ENCODE measurements at places on chromosomes 4 and X.

- DNase-seq = no peak
Measured at GRCh38 chr4:8882239-8882638, 10.6 kb upstream of the HMX1 start.

DNA sequence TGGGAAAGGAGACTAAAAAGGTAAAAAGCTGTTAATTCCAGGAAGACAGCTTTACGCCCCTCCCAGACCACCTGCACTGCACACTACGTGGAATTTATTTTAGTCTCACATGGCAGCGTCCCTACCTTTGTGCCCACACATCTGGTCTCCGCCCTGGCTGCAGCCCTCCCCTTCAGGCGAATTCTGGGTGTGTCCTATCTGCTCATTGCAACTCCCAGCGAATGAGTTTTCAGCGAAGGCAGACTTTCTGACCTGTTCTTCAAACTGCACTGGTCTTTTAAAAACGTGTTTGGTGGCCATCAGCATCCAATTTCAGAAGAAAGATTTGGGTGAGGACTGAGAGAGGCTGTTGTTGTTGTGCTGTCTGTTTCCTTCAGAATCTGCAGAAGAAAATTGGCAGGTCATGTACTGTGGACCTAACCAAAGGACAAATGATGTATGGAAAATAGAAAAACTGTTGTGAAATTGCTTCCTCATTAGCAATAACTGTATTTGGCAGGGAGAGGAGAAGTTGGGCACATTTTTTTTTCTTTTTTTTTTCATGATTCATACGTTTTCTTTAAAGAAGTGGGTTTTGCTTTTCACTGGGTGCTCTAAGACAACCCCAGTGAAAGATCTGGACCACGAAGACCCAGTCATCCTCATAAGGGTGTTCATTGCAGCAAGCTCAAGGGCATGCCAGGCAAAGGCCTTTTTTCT, 4.2 kb downstream of the TLR8 start:
- DNase-seq = no peak

DNA sequence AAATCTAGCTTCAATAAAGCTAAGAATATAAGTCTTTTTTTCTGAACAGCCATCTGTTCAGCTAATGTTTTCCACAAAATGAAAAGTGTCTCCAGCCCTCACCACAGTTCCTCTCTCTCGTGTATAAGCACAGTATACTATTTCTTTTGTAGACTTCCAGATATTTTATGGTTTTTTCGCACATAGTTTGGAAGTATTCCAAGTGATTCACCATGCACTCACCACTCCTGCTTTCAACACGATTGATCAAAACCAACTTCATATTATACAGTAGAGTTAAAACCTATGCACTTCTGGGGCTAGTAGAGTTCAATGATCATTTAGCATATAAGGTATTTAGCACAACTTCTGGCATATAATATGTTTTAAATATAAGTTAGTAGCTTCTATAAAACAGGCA, 105.8 kb upstream of the DCAF12L1 start:
- DNase-seq = peak; percentile 16

DNA sequence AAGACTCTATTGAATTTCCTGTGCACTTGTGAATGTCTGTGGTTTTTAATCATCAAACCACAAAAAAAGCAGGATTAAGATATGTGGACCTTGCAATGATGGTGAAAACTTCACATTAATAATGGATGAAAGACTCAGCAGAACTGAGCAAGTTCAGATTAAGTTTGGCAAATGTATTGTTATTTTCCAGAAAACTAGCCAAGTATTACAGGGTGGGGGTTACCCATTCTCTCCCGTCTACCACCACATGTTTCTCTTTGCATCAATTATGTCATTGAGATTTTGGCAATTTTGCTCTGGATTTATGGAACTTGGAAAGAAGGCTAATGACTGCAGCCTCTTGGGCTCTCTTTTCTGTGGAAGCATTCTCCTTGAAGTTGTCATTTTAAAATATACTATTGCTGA, 577.1 kb downstream of the ANKRD50 start:
- DNase-seq = no peak

GRCh38 chrX:120774606-120775005, 101.1 kb downstream of the CT47B1 start:
- DNase-seq = no peak

DNA sequence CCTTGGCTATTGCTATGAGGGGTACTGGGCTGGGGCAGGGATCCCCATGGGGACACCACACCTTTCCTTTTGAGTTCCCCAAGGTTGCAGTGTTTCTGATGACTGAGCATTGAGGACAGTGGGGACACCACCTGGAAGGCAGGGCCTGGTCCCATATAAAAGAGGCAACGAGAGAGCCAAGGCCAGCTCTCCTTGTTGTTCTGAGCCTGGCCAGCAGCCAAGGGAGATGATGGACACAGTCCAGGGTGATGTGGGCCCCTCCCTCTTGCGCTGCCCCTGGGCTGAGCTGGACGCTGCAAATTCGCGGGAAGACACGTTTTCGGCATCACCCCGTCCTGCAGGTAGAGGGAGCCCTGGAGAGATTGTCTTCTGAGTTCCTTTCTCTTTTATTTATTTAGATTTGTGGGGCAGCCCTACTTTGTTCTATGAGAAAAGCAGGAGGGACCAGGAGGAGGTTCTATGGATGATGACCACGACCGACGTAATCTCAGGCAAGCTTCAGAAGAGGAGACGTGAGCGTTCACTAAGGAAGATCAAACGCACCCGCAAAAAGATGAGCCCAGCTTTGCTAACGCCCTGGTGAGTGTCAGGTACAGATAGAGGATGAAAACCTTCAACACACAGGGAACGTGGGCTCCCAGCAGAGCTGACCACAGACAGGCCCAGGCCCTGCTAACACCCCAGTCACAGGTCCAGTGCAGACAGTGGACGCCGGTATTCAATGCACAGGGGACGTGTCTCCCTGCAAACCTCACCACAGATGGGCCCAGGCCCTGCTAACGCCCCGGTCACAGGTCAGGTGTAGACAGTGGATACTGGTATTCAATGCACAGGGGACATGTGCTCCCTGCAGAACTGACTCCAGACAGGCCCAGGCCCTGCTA, 97.4 kb downstream of the SHOX start:
- no peak for DNase-seq

DNA sequence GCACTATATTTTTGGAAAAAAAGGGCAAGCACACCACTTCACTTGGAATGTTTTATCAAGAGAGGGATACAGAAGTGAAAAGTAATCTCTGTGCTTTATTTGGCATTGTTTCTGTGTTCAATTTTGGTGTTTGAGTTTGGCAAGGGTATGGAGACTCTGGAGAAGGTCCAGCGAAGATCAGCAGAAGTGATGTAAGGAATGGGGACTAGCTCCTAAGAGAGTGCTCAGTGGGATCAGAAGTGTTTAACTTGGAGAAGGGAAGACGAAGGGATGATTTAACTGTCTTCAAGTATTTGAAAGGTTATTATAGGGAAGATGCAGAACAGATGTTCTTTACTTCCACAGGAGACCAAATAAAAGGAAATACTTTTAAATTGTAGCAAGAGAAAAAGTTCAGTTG, 74.3 kb downstream of the CFAP299 start:
- DNase-seq = no peak

DNA sequence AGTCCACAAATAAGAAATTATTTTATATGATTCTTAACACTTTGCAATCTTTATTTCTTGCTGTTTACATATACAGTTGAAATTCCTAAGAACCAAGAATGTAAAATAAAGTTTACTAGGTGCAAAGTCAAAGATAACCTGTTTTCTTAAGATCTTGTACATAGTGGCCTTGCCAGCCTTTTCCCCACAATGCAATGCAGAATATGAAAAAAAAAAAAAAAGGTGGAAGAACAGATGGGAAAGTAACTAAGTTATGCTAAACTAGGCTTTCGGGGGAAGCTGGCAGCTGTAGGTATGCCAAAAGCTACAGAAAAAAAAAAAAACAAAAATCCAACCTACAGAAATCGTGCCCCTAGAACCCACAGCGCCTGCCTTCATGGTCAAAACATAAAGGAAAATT, 1588.4 kb downstream of the STIM2 start:
- no peak for DNase-seq

DNA sequence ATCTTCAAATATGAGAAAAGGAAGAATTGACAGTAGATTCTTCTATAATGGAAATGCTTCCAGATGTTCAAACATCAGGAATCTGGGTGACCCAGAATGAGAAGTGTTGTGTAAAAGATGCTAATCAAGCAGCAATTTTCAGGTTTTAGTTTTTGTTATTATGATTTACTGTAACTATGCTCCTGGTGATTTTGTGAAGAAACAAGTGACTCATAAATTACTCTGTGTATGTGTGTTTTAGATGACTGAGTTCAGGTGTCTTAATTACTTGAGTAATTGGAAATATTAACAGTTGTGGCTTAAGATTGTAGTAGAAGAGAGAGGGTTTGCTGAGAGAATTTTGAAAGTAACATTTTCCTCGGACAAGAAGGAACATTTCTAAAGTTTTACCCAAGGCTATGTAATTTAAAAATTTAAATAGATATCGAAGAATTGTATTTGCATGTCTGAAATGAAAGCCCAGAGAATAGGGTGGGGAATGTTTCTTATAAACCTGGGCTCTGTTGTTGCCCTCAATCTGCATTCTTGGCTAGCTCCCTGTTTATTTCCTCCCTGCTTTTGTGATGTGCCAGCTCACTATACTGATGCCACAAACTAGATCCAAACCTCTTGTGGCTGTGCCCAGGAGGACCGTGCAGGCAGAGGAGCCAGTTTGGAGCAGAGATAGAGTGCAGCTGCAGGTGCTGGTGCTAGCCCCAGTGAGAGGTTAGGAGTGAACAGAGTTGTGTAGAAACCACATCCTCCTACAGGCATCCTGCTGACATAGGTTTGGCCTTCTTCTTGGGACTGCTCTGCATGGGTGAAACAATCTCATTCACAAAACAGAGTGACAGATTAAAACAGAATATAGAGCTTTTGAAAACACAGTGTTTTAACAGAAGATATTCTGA, 25.4 kb upstream of the TNIP3 start:
- DNase-seq = no peak

DNA sequence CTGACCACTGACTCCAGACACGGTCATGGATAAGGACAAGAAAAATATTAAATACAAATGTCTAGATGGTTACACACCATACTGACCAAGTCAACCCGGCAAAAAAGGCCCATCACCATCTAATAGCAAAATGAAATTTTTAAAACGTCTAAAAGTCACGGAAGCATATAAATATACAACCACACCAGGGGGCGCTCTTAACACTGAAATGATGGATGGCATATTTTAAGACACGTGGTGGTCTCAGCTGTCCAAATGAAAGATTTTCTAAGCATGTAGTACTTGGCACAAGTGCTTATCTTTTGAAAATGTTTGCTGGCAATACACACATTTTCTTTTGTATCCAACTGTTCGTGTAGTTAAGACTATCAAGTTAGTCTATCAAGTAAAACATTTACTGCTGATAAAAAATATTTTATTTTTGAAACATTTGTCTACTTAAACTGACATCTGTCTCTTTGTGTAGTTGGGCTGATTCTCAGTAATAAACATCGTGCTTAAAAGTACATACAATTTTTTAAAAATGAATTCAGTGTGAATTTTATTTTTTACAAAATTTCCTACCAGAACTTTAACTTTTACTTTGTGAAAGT, 64.6 kb downstream of the COX7B2 start:
- DNase-seq = peak; percentile 11

GRCh38 chrX:56069299-56069931, 162.7 kb upstream of the KLF8 start:
- no peak for DNase-seq

- no peak for DNase-seq
Measured at GRCh38 chrX:68332201-68332731, 101.0 kb downstream of the OPHN1 start.

- DNase-seq = no peak
Measured at GRCh38 chrX:16914058-16914457, 32.4 kb upstream of the REPS2 start.

DNA sequence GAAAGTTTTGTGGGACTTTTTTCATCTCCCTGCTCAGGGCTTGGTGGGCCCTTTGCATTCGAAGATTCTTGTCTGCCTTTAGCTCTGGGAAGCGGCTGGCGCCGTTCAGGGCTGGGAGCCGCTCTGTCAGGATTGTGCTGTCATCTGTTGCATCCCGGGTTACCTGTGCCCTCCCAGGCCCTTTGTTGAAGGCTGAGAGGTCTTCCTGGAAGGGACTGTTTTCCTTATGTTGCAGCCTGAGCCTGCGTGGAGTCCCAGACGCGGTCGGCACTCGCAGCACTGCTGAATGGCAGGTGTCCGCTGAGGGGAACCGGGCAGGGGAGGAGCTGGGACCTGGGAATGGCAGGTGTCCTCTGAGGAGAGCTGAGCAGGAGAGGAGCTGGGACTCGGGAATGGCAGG, 15.9 kb downstream of the RGS12 start:
- no peak for DNase-seq

GRCh38 chr4:27789773-27790172, 929.1 kb downstream of the STIM2 start:
- no peak for DNase-seq

GRCh38 chrX:121894756-121895155, 847.3 kb downstream of the GLUD2 start:
- DNase-seq = no peak

GRCh38 chr4:148062301-148062950, 330.5 kb downstream of the ARHGAP10 start:
- no peak for DNase-seq

DNA sequence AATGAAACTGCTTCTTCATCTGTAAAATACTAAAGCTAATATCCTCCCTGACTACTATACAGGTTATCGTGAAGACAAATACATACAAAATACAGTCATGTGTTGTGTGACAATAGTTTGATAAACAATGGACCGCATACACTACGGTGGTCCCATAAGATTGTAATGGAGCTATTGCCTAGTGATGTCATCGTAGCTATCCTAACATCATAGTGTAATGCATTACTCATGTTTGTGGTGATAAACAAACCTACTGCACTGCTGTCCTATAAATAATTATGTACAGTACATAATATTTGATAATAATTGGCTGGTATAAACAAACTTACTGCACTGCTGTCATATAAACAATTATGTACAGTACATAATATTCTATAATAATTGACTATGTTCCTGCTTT, 5.6 kb upstream of the NEIL3 start:
- DNase-seq = no peak

- no peak for DNase-seq
Measured at GRCh38 chr4:18480928-18481327, 459.4 kb upstream of the LCORL start.

- no peak for DNase-seq
Measured at GRCh38 chr4:98474408-98474844, 184.0 kb downstream of the TSPAN5 start.

DNA sequence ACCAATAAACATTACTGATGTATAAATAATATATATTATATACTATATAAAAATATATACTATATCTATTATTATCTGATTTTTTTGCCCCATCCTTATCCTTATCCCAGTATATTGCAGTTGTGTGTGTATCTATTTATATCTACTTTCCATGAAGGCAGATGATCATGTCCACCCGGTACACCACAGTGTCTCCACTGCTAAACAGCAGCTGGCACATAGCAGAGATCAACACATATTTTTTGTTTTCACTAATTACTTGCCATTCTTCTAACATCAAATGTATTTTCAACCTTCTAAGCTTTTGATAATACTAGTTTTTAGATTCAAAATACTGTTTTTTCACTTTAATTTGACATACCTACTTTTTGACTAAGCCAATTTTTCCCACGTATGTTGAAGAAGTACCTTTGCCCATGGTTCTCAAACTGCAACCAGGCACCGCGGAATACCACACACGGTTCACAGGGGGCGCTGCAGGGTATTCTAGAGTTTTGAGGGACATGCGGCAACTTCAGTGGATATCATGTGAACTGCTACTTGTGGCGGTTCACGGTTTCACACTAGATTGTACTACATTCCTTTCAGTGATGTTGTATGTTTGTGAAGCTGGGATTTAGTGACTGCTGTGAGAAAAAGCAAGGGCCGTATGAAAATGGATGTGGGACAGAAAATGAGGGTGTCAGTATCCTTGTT, 182.5 kb upstream of the NPY2R start:
- peak; percentile 4 for DNase-seq
